ENCODE measurements at places on chromosomes 16 and 17. TPM values are rescaled to one million over a fixed set of nuclear protein-coding genes. Genes with fewer than 3 reads are reported as not detected.

TEDC2 gene
- total RNA-seq = 50.8 TPM

ALOX12 gene
- not detected for total RNA-seq

PIPOX gene
- total RNA-seq = 0.33 TPM

TP53TG3E gene
- total RNA-seq = not detected

GPR179 gene
- total RNA-seq = not detected

SDR42E2 gene
- not detected for total RNA-seq

EFNB3 gene
- total RNA-seq = 7.7 TPM

TP53TG3D gene
- total RNA-seq = 1.1 TPM

ENPP7 gene
- not detected for total RNA-seq

CDH11 gene
- 4.2 TPM for total RNA-seq

CFAP119 gene
- 5.9 TPM for total RNA-seq

INCA1 gene
- total RNA-seq = not detected

KRT15 gene
- total RNA-seq = 10.9 TPM

BLMH gene
- total RNA-seq = 53.8 TPM

SPNS1 gene
- total RNA-seq = 36.5 TPM

MT1A gene
- not detected for total RNA-seq

RAB37 gene
- 0.11 TPM for total RNA-seq

NPEPPS gene
- 34.9 TPM for total RNA-seq

ALDH3A1 gene
- 0.85 TPM for total RNA-seq

RAPGEFL1 gene
- 1.6 TPM for total RNA-seq

NUPR1 gene
- 8.2 TPM for total RNA-seq

MT4 gene
- not detected for total RNA-seq

BOLA2 gene
- total RNA-seq = 63.2 TPM

DECR2 gene
- total RNA-seq = 11.5 TPM

PMFBP1 gene
- total RNA-seq = not detected

LDAF1 gene
- 7.5 TPM for total RNA-seq

CD300E gene
- not detected for total RNA-seq

SPIRE2 gene
- 1.0 TPM for total RNA-seq

PRAC1 gene
- not detected for total RNA-seq

SLFN14 gene
- total RNA-seq = not detected

OR4D1 gene
- not detected for total RNA-seq

EME1 gene
- total RNA-seq = 24.4 TPM

CES3 gene
- total RNA-seq = 0.53 TPM

ZNF598 gene
- total RNA-seq = 46.2 TPM

TRPV3 gene
- 0.02 TPM for total RNA-seq

C16orf46 gene
- not detected for total RNA-seq

C1QL1 gene
- 3.6 TPM for total RNA-seq

FNDC8 gene
- total RNA-seq = not detected

TANGO6 gene
- total RNA-seq = 12.7 TPM

TP53TG3 gene
- total RNA-seq = 3.7 TPM

BRICD5 gene
- total RNA-seq = 2.0 TPM

RGS9 gene
- total RNA-seq = 2.2 TPM

CRYBA1 gene
- total RNA-seq = not detected

KARS1 gene
- 352 TPM for total RNA-seq

DNAAF8 gene
- total RNA-seq = 2.5 TPM

CCR7 gene
- 0.07 TPM for total RNA-seq

HBA2 gene
- total RNA-seq = not detected

DNAH3 gene
- total RNA-seq = 0.03 TPM
